Activated gamma-delta T cell treated with Interleukin-2 at 50 U/mL for 16 hours (primary cell): ENCODE measurements at places on chromosomes 6 and 20.

DNA sequence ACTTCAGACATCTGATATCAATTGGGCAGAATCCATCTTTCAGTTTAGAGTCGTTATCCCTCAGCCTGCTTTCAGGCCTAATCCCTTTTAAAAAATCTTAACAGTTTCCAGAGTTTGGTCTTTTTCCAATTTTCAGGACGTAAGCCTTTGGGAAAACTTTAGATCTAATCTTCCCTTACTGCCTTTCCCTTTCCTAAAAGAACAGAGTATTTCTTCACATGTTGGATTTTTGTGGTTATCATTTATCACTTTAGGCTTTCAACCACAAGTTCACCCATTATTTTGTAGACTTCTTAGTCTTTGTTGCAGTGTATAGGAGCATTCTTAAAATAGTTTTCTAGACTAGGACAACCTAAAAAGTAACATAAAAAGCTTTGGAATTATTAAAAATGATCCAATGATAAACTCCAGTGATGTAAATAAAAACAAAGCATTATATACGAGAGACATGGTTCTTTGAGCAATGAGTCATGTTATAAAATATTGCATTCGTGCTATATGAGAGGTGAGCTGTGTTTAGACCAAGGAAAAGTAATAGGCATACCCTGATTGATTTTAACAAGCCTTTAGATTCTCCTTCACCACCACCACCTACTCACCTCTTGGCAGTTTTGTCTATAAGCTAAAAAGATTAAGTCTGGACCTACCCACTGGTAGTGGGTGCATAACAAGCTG is 90.4 kb upstream of the MCHR2 start:
- DNase-seq: no peak

- DNase-seq: no peak
Measured at GRCh38 chr6:90730151-90730673, 143.3 kb upstream of the MAP3K7 start.

- no peak for DNase-seq
Measured at GRCh38 chr20:17776551-17776950, 76.8 kb downstream of the BANF2 start.

DNA sequence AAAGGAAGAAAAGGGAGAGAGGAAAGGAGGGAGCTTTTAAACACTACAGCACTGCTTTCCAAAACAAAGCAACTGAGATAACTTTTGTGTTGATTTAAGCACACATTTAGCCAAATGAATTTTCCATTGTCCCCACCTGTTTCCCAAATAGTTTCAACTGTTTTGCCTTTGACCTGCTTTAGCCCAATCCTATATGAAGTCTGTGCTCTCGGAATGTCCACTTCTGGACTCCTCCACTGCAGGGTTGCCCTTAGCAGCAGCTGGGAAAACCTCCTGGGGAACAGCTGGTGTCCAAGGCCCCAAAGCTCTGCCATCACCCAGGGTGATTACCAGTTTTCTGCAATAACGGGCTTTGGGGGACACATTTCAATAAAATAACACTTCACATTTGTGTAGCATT is 44.9 kb upstream of the PKHD1 start:
- no peak for DNase-seq

- DNase-seq: no peak
Measured at GRCh38 chr6:43771858-43772680, 2.1 kb downstream of the VEGFA start.
